BJ (cell line): ENCODE measurements at places on chromosomes 4 and X.

- DNase-seq, result no peak
These were observed 51.1 kb downstream of the UGT2B7 start for GRCh38 chr4:69147334-69147733.

GRCh38 chr4:104571341-104571740 is 76.6 kb upstream of the CXXC4 start:
- DNase-seq, result no peak

DNA sequence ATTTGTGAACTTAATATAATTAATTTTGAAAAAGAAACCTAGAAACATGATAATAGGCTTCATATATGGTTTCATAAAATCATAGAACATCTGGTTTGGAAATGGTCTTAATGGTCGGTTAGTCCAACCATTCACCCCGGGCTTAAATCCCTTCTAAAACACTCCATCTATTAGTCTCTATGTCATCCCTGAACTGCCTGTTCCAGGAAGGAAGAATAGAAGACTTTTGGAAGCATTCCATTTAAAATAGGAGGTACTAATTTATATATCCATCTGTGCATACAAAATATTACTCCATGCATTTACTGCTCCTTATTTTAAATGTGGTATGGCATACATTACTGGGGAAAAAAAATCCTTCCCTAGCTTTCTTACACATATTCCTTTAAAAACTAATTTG is 262.2 kb upstream of the DDX53 start:
- no peak for DNase-seq

GRCh38 chrX:53992589-53992988 is 51.7 kb downstream of the PHF8 start:
- no peak for DNase-seq

DNA sequence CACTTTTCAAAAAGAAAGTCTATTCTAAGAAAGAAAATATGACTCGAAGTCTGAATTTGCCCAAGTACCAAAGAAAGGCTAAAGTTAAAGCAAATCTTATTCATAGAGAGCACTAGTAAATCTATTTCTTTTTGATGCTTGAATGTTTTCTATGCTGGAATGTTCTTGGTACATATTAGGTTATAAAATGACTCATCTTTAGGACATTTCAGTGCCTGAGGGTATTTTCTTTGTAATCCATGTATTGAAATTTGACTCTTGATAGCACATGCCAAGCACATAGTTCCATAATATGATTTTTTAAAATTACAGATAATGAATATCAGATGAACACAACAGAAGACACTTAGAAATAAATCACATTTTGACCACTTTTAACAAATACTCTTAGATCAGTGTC is 232.8 kb downstream of the TRIML1 start:
- no peak for DNase-seq

DNA sequence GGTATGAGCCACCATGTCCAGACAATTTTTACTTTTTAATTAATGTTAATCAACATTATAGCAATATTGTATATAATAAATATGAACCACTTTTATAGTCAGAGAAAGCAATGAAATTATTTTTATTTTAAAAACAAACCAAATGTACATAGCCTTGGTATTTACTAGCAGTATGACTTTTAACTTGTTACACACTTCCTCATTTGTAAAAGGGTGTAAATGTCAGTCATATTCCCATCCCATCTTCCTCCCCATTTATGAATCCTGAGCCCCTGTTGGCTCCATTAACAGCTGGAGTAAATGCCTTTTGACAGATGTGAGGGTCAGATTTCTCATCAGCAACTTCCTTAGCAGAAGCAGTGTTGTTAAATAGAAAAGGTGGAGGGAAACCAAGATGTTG is 179.6 kb upstream of the SPRY1 start:
- DNase-seq, result no peak

DNA sequence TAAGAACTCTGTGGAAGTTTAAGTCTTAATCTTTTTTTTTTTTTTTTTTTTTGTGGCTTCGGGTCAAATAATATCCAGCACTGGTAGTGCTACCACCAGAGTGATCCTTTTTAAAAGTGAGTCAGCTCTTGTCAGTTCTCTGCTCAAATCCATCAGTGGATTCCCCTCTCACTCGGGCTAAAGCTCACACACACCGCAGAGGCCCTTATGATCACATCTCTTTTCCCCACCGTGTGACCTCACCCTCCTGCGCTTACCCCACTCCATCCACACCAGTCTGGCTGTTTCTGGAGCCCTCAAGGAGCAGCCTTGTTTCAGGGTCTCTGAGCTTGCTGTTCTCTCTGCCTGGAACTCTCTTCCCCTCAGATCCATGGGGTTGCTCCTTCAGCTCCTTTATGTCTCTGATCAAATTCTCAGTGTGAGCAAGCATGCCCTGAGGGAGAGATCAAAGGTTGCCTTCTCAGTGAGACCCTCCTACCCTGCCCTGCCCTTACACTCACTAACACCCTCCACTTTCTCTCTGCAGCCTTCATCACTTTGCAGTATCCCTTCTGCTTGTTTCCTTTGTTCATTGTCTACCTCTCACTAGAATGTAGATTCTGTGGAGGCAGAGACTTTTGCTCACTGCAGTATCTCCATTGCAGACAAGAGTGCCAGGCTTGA is 19.8 kb upstream of the BEND4 start:
- DNase-seq, result no peak

- DNase-seq, result no peak
These were observed 14.6 kb downstream of the PSAPL1 start for GRCh38 chr4:7419961-7420660.

- DNase-seq, result peak; percentile 39
These were observed 112.3 kb upstream of the IL15 start for GRCh38 chr4:141524116-141524515.

GRCh38 chr4:37885496-37885895 is 5.4 kb upstream of the TBC1D1 start:
- DNase-seq, result no peak

- no peak for DNase-seq
These were observed 728 bp upstream of the IL13RA2 start for GRCh38 chrX:115018040-115018647.

GRCh38 chr4:101252721-101253120 is 94.6 kb downstream of the PPP3CA start:
- DNase-seq, result no peak

DNA sequence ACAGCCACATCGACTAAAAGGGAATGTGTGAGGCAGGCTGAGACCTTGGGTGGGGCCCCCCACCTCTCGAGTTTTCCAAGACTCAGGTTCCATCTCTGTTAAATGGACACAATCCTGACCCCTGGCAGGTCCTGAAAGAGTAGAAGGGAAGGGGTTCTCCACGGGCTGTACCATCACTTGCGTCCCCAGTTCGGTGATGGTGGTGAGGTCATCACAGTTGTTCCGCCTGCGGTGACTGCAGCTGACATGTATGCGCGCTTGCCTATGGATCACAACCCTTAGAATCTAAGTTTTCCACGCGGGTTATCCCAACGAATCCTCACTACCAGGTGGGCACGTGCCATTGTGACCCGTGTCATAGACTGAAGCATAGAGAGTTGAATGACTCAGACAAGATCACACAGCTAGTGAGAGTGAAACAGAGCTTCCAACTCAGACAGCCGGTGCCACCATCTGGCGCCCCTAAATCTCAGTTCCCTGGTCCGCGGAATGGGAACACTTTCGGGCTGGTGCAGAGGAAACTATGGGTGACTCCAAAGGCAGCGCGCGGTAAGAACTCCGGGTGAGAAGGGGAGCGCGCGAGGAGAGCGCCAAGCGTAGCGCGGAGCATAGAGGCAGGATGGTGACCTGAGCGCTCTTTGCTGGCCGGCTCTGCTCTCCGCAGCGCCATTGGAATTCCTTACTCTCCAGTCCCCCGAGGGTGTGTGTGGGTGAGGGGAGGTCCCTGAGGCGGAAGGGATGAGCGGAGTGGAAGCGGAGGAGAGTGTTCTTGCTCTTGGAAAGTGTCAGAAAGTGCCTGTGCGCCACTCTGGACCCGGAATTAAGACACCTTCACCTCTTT is 10.5 kb downstream of the MSX1 start:
- DNase-seq, result no peak

DNA sequence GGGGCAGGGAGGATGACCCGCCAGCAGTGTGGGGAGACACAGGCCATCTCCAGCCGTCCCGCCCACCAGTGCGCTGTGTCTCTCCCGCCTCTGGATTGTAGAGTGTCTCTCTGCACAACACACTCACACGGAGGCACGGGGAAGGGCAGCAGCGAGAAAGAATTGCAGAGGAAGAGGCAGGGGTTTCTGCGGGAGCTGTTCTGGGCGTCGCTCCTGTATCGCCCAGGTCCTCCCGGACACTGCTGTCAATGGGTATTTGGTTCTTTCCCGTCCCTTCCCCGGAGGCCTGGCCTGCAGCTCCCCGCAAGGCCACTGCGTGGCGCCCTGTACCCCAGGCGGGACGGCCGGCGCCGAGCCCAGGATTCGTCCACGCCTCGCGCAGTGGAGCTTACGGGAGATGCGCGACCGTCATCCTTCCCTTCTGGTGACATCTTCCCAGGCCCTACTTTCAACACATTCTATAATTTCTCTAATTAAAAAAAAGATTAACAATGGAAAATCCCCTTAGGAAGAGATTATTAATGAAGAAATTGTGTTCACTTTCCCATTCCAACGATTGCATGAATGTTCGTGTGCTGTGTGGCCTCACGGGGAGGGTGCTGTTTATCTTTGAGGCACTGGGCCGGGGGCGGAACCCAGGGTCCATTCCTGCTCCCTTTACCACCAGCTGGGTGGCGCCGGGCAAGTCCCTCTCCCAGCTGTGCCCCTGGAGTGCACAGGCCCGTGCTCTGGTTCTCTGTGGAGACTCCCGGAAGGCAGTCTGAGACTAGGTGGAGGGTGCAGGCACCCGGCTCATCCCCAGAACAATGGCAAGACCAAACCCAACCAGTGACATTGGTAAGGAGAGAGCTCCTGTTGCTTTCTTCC is 95.7 kb downstream of the CPZ start:
- no peak for DNase-seq

GRCh38 chrX:47577424-47577823 is 4.8 kb upstream of the TIMP1 start:
- DNase-seq, result no peak

GRCh38 chrX:102659790-102660757 is 8.8 kb downstream of the GPRASP1 start:
- DNase-seq, result peak; percentile 14

DNA sequence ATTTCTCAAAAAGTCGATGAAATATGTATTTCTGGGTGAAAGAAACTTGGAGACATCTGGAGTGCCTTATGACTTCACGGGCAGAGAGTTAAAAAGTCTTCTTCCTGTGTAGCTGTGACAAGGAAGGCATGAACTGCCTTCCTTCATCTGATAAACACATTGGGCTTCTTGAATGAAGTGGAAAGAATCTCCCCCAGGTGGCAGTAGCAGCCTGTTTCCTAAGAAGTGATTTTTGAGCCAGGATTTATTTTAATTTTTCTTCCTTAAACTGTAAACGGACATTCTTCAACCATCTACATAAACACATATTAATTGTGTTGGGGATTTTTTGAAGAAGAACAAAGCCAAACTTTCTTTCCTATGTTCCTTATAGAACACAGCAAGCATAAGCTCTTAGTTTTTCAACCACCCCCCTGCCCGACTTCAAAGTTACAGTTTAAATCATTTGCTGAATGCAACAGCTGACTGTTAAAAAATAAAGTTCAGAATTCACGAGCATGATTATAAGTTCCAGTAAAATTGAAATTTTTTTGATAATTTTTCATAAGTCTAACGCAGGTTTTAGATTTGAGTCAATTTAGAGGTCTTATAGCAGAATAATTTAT is 980 bp upstream of the GIMD1 start:
- DNase-seq, result peak; percentile 31

- no peak for DNase-seq
These were observed 53.0 kb downstream of the C4orf50 start for GRCh38 chr4:5965225-5965624.

- DNase-seq, result no peak
These were observed 77.6 kb downstream of the NAT8L start for GRCh38 chr4:2136726-2137125.

DNA sequence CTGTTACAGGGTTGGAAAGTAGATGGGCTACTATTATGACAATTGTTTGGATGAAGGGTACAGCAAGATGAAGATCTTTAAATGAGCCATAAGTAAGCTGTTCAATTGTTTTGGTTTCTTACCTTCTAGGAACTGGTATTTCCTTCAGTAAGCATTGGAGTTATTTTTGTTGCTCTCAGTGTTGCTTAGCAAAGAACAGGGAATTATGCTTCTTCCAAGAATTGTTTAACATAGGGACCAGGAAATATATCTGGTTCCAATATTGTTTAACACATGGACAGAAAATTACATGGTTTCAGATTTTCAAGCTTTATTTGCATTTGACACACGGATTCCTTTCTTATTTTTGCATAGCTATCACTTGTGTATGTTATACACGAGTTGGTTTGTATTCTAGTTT is 1999.0 kb downstream of the ARAP2 start:
- DNase-seq, result no peak

DNA sequence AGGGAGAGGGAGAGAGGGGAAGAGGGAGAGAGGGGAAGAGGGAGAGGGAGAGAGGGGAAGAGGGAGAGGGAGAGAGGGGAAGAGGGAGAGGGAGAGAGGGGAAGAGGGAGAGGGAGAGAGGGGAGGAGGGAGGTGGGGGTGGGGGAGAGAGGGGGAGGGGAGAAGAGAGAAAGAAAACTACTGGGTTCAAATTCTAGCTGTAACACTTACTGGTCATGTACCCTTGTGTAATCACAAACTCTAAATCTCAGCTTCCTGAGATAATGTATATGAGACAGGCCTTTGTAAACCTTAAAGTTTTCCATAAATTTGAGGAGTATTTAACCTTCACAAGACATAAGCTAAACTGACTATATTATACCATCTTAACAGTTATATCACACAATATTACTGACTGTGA is 109.1 kb downstream of the FGF16 start:
- no peak for DNase-seq

- no peak for DNase-seq
These were observed 232.7 kb downstream of the ARHGAP24 start for GRCh38 chr4:85707611-85708010.

DNA sequence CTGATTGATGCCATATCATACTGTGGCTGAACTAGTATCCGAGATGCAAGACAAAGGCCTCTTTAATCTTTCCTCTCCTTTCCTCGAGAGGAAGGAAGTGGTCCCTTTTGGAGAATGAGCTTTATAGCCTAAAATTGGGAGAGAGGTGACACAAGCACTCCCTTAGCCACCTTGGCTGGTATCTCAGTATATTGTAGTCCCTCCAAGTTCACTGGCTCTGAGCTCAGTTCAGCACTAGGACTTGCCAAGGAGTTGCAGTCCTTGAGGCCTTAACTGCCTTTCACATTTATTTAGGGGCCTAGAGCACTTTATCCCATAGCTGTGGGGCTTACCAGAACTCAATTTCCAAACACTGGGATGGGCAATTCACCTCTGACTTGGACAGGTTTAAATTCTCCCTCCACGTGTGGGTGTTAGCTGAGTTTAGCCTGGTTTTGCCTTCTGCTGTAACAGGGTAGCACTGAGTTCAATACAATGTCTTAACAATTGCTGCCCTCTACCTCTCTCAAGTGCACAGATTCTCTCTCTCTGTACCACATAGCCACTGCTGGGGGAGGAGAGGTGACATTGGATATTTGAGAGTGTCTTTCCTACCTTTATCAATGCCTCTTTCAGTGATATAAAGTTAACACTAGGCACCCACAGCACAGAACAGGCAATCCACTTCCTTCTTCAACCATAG is 216.4 kb downstream of the TECRL start:
- no peak for DNase-seq

- no peak for DNase-seq
These were observed 83.8 kb upstream of the LCORL start for GRCh38 chr4:18105030-18106011.

- DNase-seq, result no peak
These were observed 106.8 kb downstream of the ARSJ start for GRCh38 chr4:113872426-113873260.

GRCh38 chr4:114136069-114136468 is 156.6 kb upstream of the ARSJ start:
- no peak for DNase-seq

- DNase-seq, result no peak
These were observed 1.5 kb downstream of the FHDC1 start for GRCh38 chr4:152937336-152938236.
